ENCODE measurements at places on chromosomes 5 and 9.
A peak's percentile ranks its signal among the peaks of the same experiment; 100 is the strongest.

DNA sequence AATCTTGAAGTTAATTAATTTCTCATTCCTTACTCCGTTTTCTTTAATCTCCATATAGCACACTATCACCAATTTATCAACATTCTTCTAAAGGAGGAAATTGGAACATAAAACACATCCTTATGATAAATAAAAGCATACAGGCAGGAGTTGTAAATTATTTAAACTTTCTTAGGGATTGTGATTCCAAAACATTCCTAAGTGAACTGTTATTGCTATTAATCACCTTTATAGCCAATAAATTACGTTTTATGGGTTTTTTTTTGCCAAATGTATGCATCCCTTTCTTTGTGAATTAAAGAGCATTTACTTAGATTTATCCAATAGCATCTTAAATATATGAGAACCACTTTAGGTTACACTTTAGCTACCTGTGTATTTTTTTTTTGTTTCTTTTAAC is 55.3 kb downstream of the FBXO4 start:
- DNase-seq = no peak

DNA sequence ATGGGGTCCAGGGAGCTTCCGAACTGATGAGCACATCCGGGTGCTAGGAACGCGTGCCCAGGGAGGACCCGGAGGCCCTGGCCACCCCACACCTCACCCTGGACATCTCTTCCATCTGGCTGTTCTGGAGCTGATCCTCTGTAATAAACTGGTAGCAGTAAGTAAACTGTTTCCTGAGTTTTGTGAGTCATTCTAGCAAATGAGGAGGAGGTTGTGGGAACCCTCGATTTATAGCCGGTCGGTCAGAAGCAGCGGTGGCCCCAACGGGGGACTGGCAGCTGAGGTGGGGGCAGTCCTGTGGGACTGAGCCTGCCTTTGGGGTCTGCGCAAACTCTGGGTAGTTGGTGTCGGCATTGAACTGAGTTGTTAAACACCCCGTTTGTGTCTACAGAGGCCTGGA is 15.4 kb upstream of the UBAC1 start:
- no peak for DNase-seq

DNA sequence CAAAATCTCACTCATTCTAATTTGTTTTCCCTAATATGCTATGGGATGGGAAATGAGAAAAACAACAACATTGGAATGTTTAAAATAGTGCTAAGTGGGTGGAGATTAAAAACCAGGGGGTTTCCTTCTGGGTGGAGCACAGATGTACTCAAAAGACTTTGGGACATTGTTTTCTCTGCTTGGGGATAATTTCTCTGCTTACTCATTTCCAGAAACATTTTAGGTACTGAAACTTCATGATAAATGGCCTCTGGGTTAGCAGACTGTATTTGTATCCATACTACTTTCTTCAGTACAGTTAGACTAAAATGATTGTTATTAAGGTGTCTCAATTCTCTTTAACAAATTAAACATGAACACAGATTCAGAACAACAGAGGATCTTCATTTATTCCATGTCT is 17.4 kb downstream of the ELOVL7 start:
- no peak for DNase-seq

DNA sequence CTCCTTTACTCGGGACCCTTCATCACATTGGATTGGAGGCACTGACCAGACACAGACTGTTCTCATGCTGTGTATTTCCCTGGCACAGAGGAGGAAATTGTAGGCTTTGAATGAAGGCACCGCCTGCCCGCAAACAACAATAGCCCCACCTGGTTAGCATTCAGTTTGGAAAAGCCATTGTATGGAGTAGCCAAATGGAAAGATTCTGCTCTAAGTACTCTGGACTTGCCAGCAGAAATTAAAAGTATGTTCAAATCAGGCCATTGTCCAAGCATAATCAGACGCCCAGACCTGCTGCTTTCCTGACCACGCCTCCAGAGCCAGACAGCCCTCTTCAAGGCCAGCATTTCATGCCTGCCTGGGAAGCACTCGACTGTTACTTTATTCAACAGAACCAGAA is 8.0 kb upstream of the SEMA4D start:
- DNase-seq = peak; percentile 54

- no peak for DNase-seq
These were observed 252.5 kb downstream of the TRPM3 start for GRCh38 chr9:70868661-70869652.

DNA sequence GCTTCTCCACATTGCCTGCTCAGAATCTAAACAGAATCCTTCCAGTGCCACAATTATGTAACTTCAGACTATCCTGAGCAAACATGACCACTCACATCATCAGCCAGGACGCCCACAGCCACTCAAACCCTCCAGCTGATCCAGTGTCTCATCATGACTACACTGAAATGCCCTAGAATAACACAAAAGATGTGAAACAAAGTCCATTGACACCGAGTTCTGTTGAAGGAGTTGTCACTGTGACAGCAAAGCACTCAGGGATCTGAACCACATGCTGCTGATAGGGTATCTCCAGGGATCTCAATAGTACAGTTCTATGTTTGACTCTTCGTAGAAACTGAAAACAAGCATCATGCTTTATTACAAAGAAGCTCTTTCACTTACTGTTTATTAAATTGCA is 150.2 kb downstream of the GABBR2 start:
- DNase-seq = no peak

All from pons (tissue), 1 donor.